ENCODE measurements at places on chromosomes 3 and 15. TPM values are rescaled to one million over a fixed set of nuclear protein-coding genes. Genes with fewer than 3 reads are reported as not detected.
A peak's percentile ranks its signal among the peaks of the same experiment; 100 is the strongest.

DNA sequence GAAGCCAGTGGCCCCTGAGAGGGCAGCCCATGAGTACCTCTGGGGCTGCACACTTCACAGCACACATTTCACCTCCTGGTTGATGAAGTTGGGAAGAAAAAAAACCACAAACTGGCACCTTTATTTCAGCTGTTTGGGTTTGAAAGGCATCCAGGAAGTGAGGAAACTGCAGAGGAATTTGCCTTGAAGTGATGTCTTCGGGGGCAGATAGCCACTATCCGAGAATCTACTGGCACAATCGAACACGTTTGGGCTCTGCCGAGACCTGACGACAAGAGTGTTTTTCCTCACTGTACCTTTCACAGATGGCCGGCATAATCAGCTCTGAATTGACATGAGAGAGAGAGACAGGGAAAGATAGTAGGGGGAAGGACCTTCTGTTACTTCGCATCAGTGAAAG, 59.7 kb downstream of the LRIG1 start:
- H3K27me3 ChIP-seq, result no peaks in the 10 kb centered on the region
- H3K4me3 ChIP-seq, result no peak overlapping the region
- peaks cover 5% of the 10 kb centered on the region for H3K4me1 ChIP-seq
- no peaks in the 10 kb centered on the region for H3K36me3 ChIP-seq
- no peak for DNase-seq

DNA sequence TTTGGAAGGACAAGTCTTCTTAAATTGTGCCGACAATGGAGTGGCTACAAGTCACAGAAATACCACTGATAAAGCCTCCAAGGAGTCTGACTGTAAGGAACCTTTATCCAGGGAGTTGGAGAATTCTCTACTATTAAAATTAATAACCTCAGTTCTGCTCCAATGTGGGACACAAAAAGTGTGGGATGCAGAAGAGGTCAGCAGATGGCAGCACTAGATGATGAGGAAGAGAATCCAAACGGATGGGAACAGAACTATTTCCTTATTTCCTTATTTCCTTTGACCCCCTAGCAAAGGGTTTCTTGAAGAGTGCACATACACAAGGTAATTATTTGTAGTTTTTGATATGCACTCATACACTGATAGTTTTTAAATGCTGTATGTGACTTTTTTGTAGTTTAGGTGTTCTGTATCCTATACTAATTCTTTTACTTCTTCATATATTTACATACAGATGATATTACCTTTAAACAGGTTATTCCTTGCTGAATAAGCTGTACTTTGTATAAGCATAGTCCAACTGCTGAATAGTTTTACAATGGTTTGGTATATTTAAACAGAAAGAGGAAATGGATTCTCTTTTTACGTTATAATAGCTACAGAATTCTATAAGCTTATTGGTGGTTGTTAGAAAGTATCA, 25.6 kb upstream of the NLGN1 start:
- no peak overlapping the region for H3K4me3 ChIP-seq
- no peaks in the 10 kb centered on the region for H3K27me3 ChIP-seq
- no peaks in the 10 kb centered on the region for H3K36me3 ChIP-seq
- H3K27ac ChIP-seq, result no peak overlapping the region
- H3K4me1 ChIP-seq, result no peaks in the 10 kb centered on the region

DNA sequence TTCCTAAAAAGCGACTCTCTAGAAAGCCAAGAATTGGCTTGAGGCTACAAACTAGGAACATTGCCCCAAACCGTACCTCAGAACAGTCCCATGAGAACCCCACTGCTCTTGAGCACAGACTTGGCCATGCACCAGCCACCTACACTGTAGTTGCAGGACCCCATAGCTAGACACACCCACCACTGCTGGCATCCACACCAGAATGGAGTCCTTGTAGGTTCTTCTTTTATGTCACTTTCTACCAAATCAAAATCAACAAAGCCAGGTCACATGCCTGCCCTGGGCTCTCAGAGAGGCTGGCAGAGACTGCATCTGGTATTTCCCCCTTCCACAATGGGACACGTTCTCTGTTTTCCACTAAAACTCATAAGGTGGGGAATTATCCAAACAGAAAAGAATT, 290.5 kb downstream of the SHOX2 start:
- H3K36me3 ChIP-seq, result no peaks in the 10 kb centered on the region
- no peak overlapping the region for H3K27ac ChIP-seq
- no peak overlapping the region for H3K4me3 ChIP-seq
- H3K4me1 ChIP-seq, result no peaks in the 10 kb centered on the region
- DNase-seq, result no peak

- no peak overlapping the region for H3K4me3 ChIP-seq
- DNase-seq, result no peak
- H3K4me1 ChIP-seq, result no peaks in the 10 kb centered on the region
Measured at GRCh38 chr3:128684986-128685726, 34.5 kb upstream of the RPN1 start.

SPINT1 gene
- 15.5 TPM for polyA plus RNA-seq

DNA sequence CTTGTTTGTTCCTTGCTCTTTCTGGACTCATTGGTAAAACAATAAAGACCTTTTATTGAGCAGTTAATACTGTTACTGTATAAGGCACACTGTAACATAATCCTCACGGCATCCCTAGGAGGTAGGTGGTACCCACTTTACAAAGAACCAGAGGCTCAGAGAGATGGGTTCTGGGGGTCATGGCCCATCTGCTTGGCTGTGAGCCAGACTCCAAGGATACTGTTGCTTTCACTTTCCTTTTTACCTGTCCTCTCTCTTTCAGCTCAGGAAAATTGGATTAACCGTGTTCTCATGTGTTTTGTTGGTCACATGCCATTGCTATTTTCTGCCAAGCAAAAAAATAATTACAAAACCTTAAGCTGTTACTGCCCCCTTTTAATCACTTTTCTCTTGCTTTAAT, 34.8 kb upstream of the FILIP1L start:
- no peak overlapping the region for H3K4me3 ChIP-seq
- no peak overlapping the region for H3K27ac ChIP-seq
- H3K4me1 ChIP-seq, result peaks cover 2% of the 10 kb centered on the region
- no peaks in the 10 kb centered on the region for H3K36me3 ChIP-seq
- H3K27me3 ChIP-seq, result no peaks in the 10 kb centered on the region

DNA sequence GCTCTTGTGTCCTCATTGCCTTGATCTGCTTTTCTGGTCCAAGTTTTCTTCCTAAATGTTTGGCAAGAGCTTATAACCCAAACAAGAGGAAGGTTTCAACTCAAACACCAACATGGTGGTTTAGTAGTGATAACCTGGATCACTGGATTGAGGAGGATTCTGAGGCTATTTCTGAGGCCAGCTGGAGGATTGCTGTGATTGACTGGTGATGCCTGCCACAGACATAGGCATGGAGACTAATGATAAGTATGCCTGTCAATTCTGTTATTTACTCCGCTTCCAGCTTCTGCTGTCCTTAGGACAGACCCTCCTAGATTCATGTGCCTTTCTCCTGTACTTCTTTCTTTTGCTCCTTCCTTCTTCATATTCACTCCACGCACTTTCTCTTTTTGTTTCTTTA, 150.5 kb downstream of the SHQ1 start:
- no peak for DNase-seq
- no peaks in the 10 kb centered on the region for H3K4me1 ChIP-seq
- H3K4me3 ChIP-seq, result no peak overlapping the region
- no peaks in the 10 kb centered on the region for H3K27me3 ChIP-seq
- H3K36me3 ChIP-seq, result no peaks in the 10 kb centered on the region

DNA sequence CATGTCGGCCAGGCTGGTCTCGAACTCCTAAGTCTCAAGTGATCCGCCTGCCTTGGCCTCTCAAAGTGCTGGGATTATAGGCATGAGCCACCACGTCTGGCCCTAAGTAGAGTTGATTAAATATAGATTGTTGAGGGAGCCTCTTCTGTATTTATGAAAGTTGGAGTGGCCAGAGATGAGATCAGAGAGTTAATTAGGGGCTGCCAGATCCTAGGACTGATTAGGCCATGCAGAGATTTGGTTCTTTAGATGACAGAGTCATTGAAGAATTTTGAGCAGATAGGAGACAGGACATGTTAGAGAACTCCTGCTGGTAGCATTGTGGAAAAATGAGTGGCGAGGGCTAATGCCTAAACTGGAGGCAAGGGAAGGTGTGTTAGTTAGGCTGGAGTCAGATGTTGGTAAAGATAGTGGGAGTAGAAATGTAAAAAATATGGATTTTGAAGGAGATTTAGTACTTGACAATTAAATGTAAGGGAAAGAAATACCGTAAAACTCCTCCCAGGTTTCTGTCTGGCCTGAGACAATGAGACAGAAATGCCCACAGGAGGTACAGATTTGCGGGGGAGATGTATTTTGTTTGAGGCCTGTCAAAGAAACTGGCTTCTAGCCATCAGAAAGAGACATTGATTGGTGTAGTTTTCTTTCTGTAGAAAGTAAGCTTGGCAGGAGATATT, 23.4 kb downstream of the SACM1L start:
- no peak for DNase-seq
- no peak overlapping the region for H3K27ac ChIP-seq
- H3K4me1 ChIP-seq, result no peaks in the 10 kb centered on the region
- H3K4me3 ChIP-seq, result no peak overlapping the region
- H3K36me3 ChIP-seq, result peaks cover under 1% of the 10 kb centered on the region

DNA sequence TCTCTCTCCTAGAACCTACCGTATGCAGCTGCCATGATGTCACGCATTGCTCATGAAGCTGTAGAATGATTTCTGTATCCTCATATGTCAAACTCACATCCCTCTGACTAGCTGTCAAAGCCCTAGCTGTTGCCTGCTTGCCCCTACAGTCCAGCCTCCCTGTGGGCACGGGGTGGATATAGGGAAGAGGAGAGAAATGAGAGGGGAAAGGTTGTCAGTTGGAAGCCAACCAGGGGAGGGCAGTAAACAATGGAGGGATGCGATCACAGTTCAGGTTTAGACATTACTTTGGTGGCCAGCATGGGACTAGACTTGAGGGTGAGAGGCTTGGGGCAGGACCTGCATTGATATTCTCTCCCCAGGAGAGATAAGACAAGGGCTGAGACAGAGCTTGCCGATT, 1.7 kb upstream of the HDGFL3 start:
- H3K27me3 ChIP-seq, result peaks cover 1% of the 10 kb centered on the region
- H3K4me1 ChIP-seq, result peaks cover 4% of the 10 kb centered on the region

CLDN1 gene
- 1.8 TPM for polyA plus RNA-seq

GRCh38 chr15:88241461-88241860, 15.1 kb downstream of the NTRK3 start:
- H3K4me3 ChIP-seq, result no peak overlapping the region
- DNase-seq, result peak; percentile 66
- no peaks in the 10 kb centered on the region for H3K4me1 ChIP-seq
- H3K36me3 ChIP-seq, result no peaks in the 10 kb centered on the region

TTC21A gene
- polyA plus RNA-seq, result 15.0 TPM

SERPINI1 gene
- 8.9 TPM for polyA plus RNA-seq

GRCh38 chr3:191328962-191329653, at the start of gene CCDC50:
Gene CCDC50, plus strand, starts transcription at chr3:191329394. Its CDS starts 281 bp downstream, at chr3:191329675.
- H3K4me3 ChIP-seq, result peak within 1 kb of the TSS; percentile 93
- H3K36me3 ChIP-seq, result no peaks in the 10 kb centered on the region
- peaks cover 5% of the 10 kb centered on the region for H3K4me1 ChIP-seq

- no peaks in the 10 kb centered on the region for H3K4me1 ChIP-seq
- H3K27me3 ChIP-seq, result no peaks in the 10 kb centered on the region
- DNase-seq, result no peak
Measured at GRCh38 chr3:175732017-175732416, 872.9 kb downstream of the NAALADL2 start.

- H3K36me3 ChIP-seq, result no peaks in the 10 kb centered on the region
- no peak overlapping the region for H3K4me3 ChIP-seq
- no peaks in the 10 kb centered on the region for H3K27me3 ChIP-seq
- H3K4me1 ChIP-seq, result peaks cover 3% of the 10 kb centered on the region
- H3K27ac ChIP-seq, result no peak overlapping the region
Measured at GRCh38 chr3:25324954-25325655, 103.0 kb upstream of the RARB start.

- no peak overlapping the region for H3K27ac ChIP-seq
- no peak for DNase-seq
- no peaks in the 10 kb centered on the region for H3K4me1 ChIP-seq
- no peaks in the 10 kb centered on the region for H3K36me3 ChIP-seq
Measured at GRCh38 chr15:66873856-66874255, 171.8 kb downstream of the SMAD6 start.

DNA sequence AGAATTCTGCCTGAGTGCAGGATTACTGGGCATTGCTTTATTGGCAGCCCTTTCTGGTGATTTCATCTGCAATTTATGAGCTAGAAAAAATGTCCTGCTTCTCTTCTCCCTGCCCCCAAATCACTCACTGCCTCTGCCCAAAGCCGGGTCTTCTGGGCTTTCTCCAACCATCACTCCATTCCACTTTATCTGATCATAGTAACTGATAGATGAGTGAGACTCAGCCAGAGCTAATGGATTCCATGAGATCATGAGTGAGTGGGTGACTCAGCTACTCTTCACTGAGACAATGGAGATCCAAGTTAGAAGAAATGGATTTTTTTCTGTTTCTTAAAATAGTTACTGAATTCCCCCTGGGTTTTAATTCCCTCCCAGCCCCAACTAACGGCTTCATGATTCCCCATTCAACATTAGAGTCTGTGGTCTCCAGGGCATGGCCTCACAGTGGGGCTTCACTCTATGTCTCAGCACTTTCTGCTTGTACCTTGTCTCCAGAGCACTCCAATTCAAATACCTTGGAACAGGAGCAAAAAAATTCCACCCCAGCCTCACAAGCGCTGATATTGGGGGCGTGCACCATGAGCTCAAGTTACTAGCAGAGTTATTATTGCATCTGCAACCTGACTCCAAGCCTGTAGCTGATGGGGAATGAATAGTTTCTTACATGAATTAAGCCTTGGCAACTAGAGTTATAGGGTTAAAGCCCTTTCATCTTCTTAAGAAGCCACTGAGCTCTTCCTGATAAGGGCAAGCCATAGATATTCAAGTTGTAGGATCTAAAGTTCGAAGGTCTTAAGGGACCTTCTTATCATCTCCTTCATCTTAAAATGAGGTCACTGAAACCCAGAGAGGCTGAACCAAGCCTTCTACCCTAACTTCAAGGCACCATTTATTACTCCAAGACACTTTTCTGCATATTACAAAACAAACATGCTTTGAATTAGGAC, 85.9 kb downstream of the AGBL1 start:
- no peak overlapping the region for H3K27ac ChIP-seq
- no peaks in the 10 kb centered on the region for H3K27me3 ChIP-seq
- H3K4me1 ChIP-seq, result no peaks in the 10 kb centered on the region
- H3K36me3 ChIP-seq, result no peaks in the 10 kb centered on the region
- no peak overlapping the region for H3K4me3 ChIP-seq

GRCh38 chr3:68664276-68664675, 268.1 kb downstream of the TAFA4 start:
- no peak overlapping the region for H3K4me3 ChIP-seq
- no peaks in the 10 kb centered on the region for H3K27me3 ChIP-seq
- H3K27ac ChIP-seq, result peak overlapping the region; percentile 43
- H3K36me3 ChIP-seq, result no peaks in the 10 kb centered on the region

All from aorta (tissue), 5 donors.